Activated T-helper 1 cell treated with anti-CD3 and anti-CD28 coated beads, Interleukin-2, amount 50 U/mL, for 16 hours (primary cell): ENCODE measurements at places on chromosomes 7 and 10.

DNA sequence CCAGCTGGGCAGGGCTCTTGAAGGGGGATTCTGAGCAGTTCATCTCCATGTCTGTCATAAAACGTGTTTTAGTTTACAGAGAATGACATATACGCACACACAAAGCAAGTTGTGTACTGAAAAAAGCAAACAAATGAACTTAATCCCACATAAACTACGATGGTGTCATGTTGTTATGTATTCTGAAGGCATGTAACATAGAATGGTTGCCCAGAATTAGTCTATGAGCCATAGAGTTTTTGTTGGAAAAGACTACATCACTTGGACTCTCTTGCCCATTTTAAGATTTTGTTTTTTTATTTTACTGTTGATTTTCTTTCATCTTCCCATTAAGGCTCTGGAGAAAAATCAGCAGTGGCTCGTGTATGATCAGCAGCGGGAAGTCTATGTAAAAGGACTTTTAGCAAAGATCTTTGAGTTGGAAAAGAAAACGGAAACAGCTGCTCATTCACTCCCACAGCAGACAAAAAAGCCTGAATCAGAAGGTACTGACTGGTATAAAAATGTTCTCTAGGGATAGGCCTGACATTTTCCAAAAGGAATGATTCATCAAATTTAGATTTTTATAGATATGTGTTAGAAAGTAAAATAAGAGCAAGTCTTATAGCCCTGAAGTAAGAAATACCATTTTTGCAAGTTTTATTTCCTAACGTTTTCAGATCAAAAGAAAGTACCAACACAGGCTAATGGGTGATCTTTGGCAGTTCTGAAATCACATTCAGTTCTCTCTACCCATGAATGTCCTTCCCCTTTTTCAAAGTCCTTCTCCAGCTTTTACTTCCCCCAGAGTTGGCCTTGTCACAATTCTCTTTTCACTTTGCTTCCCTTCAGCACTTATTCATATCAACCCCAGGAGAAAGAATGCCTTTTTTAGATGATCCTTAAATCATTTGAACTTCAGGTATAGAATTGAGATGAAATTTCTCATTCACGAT, 18.9 kb downstream of the CEP55 start:
- DNase-seq, result no peak

- DNase-seq, result no peak
Measured at GRCh38 chr7:127751490-127752448, 99.8 kb downstream of the SND1 start.

- no peak for DNase-seq
Measured at GRCh38 chr7:64099656-64100531, 54.7 kb downstream of the ZNF727 start.

- no peak for DNase-seq
Measured at GRCh38 chr10:67045404-67045803, 119.6 kb downstream of the LRRTM3 start.

GRCh38 chr10:49559476-49559875, 20.6 kb upstream of the ERCC6 start:
- DNase-seq, result no peak

DNA sequence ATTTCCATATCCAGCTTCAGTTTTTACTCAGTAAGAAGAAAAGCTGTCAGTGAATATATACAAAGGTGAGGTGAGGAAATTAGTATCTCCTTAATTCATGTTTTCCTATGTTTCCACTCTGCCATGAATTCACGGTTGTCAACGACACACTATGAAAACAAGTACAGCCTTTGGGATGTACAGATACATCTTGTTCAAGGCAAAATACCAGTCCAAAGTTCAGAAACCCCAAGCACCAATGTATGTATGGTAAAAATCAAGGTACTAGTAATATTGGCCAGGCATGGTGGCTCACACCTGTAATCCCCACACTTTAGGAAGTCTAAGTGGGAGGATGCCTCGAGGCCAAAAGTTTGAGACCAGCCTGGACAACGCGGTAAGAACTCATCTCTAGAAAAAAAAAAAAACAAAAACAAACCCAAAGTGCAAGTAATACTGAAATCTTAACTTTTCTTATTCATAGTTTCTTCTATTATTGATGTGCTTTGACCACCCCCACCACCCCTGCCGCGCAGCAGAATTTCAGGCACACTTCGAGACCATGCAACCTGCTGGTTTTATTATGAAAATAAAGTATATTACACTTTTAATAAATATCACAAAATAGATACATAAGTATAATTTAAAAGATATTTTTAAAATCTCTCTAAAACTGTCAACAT, 3.5 kb downstream of the ESYT2 start:
- DNase-seq, result no peak

GRCh38 chr7:54615-55014, 137.8 kb upstream of the FAM20C start:
- DNase-seq, result no peak

- DNase-seq, result no peak
Measured at GRCh38 chr10:6232846-6233724, 30.4 kb downstream of the PFKFB3 start.

GRCh38 chr7:5442757-5443305, 19.2 kb upstream of the TNRC18 start:
- DNase-seq, result no peak

DNA sequence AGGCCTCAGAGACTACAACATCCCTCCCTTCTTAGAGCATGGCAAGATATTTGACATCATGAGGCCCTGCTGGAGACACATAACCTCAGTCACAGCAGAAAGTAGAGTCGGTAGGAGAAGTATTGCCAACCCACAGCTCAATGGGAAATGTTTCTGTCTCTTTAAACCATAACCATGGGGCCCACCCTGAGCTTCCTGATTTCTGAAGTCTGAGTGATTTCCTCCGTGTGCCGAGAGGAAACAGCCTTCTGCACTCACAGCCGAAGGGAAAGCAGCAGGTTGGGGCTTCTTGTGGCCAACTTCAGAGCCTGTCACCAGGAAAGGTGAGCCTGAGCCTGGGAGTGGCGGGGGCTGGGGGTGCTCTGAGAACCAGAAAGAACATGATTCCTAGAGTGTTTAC, at the start of gene GIMAP1:
GIMAP1 (plus strand) TSS at position 246 of the 400 bp plus-strand sequence. CDS start 2,435 bp downstream, outside the sequence.
- DNase-seq, result peak; percentile 41

GRCh38 chr7:26841003-26841739, 23.2 kb downstream of the SKAP2 start:
- DNase-seq, result no peak
